ENCODE measurements at places on chromosomes 4 and X.

DNA sequence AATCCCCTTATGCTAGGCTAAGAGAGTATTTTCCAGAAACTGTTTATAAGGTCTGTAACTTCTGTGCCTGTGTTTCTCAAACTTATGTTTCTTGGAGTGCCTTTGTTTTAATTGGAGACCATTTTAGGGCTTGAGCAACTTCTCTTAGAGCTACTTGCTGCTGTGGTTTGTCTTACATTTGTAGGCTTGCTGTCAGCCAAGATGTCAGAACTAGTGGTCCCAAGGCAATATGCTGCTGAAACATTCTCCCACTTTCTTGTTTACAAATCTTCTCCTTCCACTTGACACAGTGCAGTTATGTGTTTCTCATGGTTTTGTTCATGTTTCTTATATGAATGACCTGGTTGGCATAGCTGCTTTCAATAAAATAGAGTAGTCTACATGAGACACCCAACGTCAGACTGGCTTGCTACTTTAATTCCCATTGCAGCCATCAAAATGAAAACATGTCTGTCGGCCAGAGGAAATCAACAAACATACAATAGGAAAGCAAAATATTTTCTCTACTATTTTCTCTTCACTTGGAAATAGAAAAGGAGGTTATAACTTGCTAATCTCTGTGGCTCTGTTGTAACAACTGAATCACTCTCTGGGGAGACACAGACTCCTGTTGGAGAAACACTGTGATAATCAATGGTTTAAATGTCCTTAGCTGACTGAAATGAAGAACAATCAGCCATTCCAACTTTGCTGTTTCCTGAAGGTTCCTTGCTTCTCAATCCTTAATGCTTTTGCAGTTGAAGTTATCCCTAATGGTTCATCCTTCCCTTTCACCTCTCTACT, 426.4 kb downstream of the PDGFC start:
- no peak for DNase-seq

DNA sequence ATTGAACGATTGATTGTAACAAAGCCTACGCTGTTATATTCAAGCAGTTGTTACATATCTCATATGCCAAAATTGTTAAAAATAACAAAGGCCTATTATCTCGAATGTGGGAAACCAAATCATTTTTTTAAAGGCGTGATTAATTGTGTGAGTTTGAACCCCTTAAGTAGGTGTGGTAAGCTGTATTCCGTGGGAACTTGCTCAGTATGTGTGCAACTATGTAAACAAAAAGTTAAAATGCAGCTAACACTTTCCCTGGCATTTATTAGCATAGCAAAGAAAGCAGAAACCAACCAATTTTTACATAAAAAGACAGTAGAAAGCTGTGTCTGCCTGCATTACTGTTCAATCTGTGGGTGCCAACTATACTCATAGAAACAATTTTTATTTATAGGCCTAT, 166.0 kb upstream of the HAND2 start:
- no peak for DNase-seq

DNA sequence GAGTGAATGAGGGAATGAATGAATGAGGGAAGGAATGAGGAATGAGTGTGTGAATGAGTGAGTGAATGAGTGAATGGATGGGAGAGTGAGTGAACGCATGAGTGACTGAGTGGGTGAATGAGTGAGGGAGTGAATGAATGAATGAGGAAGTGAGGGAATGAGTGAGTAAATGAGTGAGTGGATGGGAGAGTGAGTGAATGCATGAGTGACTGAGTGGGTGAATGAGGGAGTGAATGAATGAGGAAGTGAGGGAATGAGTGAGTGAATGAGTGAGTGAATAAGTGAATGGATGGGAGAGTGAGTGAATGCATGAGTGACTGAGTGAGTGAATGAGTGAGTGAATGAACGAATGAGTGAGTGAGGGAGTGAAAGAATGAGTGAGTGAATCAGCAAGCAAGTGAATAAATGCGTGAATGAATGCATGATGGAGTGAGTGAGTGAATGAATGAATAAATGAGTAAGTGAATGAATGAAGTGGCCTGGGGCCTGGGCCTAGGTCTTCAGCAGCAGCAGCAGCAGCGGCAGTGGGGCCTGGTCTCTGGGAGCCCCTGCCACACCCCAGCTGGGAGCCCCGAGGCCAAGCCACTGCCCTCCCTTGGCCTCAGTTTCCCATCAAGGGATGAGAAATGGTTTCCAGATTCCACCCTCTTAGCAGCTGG, 16.2 kb upstream of the PSAPL1 start:
- no peak for DNase-seq

- no peak for DNase-seq
Observed at GRCh38 chr4:139715746-139716391, 50.2 kb downstream of the MGST2 start.
